ENCODE measurements at places on chromosomes 3 and 15. TPM values are rescaled to one million over a fixed set of nuclear protein-coding genes. Genes with fewer than 3 reads are reported as not detected.

LMAN1L gene
- total RNA-seq: 0.11 TPM

KBTBD13 gene
- total RNA-seq: not detected

SEMA3G gene
- not detected for total RNA-seq

ISL2 gene
- total RNA-seq: not detected

HAPLN3 gene
- 11.4 TPM for total RNA-seq

INSYN1 gene
- total RNA-seq: under 0.01 TPM

C3orf20 gene
- total RNA-seq: 0.11 TPM

HACD2 gene
- 95.4 TPM for total RNA-seq

WDR53 gene
- total RNA-seq: 5.4 TPM

MYZAP gene
- 1.2 TPM for total RNA-seq

CELF6 gene
- total RNA-seq: 0.11 TPM
